ENCODE measurements at places on chromosomes 1 and 21. TPM values are rescaled to one million over a fixed set of nuclear protein-coding genes. Genes with fewer than 3 reads are reported as not detected.

Gene F13B
- not detected for total RNA-seq

Gene C4BPB
- 0.62 TPM for total RNA-seq

Gene FPGT
- total RNA-seq = 12.9 TPM

Gene AQP10
- not detected for total RNA-seq

Gene COL11A1
- 106 TPM for total RNA-seq

Gene IVL
- total RNA-seq = not detected

Gene DNASE2B
- total RNA-seq = not detected

DNA sequence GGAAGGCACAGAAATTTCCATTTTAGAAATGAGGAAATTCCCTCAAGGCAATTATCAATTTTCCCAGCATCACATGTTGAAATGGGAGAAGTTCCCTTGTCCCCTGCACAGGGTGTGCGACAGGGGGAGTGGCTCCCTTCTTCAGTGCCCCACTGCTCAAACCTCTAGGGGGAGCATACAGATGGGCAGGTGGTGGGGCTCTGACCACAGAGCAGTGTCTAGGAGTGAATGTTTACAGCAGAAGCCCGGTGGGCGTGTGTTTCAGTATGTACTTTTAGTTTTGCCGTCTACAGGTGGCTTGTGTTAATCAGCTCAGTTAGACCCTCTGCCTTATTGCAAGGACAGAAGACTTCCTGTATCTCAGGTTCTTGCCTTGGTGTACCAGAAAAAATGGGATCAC is 493.7 kb upstream of the PLXNA2 start:
- H3K27me3 ChIP-seq = no peaks in the 10 kb centered on the region
- H3K27ac ChIP-seq = no peak overlapping the region
- no peak for DNase-seq
- no peaks in the 10 kb centered on the region for H3K36me3 ChIP-seq

GRCh38 chr1:178986204-178986603 is 39.5 kb upstream of the FAM20B start:
- H3K27me3 ChIP-seq = no peaks in the 10 kb centered on the region
- no peak overlapping the region for H3K27ac ChIP-seq
- H3K4me1 ChIP-seq = no peaks in the 10 kb centered on the region
- H3K36me3 ChIP-seq = no peaks in the 10 kb centered on the region
- DNase-seq = no peak

- H3K36me3 ChIP-seq = no peaks in the 10 kb centered on the region
These were observed 491.2 kb upstream of the ZRANB2 start for GRCh38 chr1:71572038-71572437.

DNA sequence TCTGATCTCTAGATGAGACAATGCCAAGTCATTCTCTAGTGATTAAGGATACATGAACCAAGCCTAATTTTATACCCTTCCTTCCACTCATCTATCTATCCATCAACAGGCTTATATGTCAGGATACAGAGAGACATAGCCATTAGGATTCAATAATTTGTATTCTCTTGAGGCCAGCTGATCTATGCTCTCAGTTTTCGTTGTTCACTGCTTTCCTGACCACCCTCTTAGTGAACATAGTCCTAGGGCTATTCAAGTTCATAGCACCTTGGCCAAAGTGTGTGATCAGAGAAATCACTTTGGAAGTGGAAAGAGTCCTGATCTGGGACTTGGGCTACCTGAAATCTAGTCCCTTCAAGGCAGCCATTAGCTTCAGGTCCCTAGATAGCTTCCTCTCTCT is 4.2 kb upstream of the KPRP start:
- H3K27ac ChIP-seq = no peak overlapping the region
- DNase-seq = no peak
- no peaks in the 10 kb centered on the region for H3K4me1 ChIP-seq
- no peaks in the 10 kb centered on the region for H3K27me3 ChIP-seq

DNA sequence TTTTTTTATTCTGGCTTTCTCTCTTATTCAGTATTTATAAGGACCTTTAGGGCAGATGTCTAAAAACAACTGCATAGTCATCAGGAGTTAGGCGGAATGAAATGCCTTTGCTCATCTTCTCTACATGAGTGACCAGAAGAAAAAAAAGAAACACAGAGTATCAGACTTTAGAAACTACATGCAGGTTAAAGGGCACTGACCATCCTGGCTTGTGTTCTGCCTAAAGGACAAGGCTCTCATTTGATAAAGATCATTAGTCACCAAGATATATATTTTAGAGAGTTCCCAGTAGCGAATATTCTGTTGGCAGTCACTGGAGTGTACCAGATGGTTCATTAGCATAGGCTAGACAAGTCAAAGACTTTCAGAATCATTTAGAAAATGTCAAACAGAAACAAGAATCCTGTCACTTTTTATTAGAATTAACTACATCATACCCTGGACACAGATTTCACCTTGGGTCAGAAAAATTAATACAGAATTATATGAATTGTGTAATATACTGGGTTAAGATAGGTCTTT is 145.6 kb downstream of the NR5A2 start:
- H3K4me3 ChIP-seq = no peak overlapping the region
- H3K27me3 ChIP-seq = no peaks in the 10 kb centered on the region
- no peaks in the 10 kb centered on the region for H3K36me3 ChIP-seq

GRCh38 chr1:152458384-152459185 is 44.5 kb upstream of the CRNN start:
- H3K4me1 ChIP-seq = no peaks in the 10 kb centered on the region
- no peak overlapping the region for H3K4me3 ChIP-seq
- DNase-seq = peak; percentile 71
- H3K36me3 ChIP-seq = no peaks in the 10 kb centered on the region
- H3K27ac ChIP-seq = no peak overlapping the region

- peak overlapping the region; percentile 99 for H3K4me3 ChIP-seq
- peak overlapping the region; percentile 95 for H3K27ac ChIP-seq
- H3K36me3 ChIP-seq = peaks cover 26% of the 10 kb centered on the region
- H3K27me3 ChIP-seq = no peaks in the 10 kb centered on the region
These were observed 1.6 kb downstream of the PPP1R15B start for GRCh38 chr1:204409836-204410687.

DNA sequence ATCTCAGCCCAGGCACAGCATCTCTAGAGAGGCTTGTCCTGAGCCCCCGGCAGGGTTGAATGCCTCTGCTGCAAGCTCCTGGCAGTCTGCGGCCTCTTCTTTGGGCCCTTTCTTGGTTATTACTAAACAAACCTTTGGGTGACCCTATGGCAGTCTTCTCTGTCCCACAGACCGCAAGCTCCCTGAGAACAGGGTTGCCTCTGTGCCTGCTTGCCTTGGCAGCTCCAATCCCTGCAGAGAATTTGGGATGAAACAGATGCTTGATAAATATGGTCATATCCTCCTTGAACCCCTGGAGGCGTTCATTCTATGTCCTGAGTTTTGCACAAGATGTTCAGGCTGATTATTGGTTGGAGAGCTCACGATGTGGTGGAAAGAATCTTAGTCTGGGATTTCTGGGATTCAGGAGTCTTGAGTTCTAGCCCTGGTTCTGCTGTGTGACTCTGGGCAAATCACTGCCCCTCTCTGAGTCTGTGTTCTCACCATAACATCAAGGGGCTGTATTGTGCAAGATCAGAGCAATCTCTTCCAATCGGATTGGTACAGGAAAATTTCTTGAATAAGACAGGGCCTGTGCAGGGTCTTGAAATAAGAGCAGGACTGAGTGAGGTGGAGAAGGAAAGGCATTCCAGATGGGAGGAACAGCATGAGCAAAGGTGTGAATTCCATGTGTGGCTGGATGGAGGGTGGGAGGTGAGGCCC is 49.6 kb downstream of the EDN2 start:
- H3K4me3 ChIP-seq = no peak overlapping the region
- H3K27me3 ChIP-seq = no peaks in the 10 kb centered on the region
- peaks cover 18% of the 10 kb centered on the region for H3K4me1 ChIP-seq
- no peak overlapping the region for H3K27ac ChIP-seq
- DNase-seq = no peak
